MCF 10A (cell line): ENCODE measurements at places on chromosomes 1 and 21. TPM values are rescaled to one million over a fixed set of nuclear protein-coding genes. Genes with fewer than 3 reads are reported as not detected.

UFC1 gene
- total RNA-seq: 123 and 125 TPM in 2 replicates

CRP gene
- 0.26 and 0.54 TPM in 2 replicates for total RNA-seq

CRNN gene
- not detected in 2 replicates for total RNA-seq

PDPN gene
- total RNA-seq: 30.7 and 35.1 TPM in 2 replicates

CLCA4 gene
- total RNA-seq: not detected in 2 replicates

RUNX1 gene
- 86.2 and 102 TPM in 2 replicates for total RNA-seq

JAM2 gene
- total RNA-seq: 0.07 TPM in 1 of 2 replicates, not detected in the other

C1orf87 gene
- total RNA-seq: not detected in 2 replicates

FCRL6 gene
- total RNA-seq: not detected in 2 replicates

GUCA2B gene
- not detected in 2 replicates for total RNA-seq

CFAP107 gene
- total RNA-seq: not detected in 2 replicates

ANXA9 gene
- 0.37 and 0.61 TPM in 2 replicates for total RNA-seq

ETV3L gene
- not detected in 2 replicates for total RNA-seq

EPS15 gene
- total RNA-seq: 48.2 and 48.7 TPM in 2 replicates

MPL gene
- not detected in 2 replicates for total RNA-seq

PWP2 gene
- total RNA-seq: 11.2 and 16.5 TPM in 2 replicates

EYA3 gene
- 13.3 and 14.4 TPM in 2 replicates for total RNA-seq

ARHGEF11 gene
- total RNA-seq: 34.5 and 38.5 TPM in 2 replicates

C1orf226 gene
- total RNA-seq: 3.1 and 3.3 TPM in 2 replicates

UBE2J2 gene
- total RNA-seq: 62.1 and 70.5 TPM in 2 replicates

OR6K2 gene
- total RNA-seq: not detected in 2 replicates

PLA2G2A gene
- total RNA-seq: not detected in 2 replicates

ATP1A4 gene
- not detected in 2 replicates for total RNA-seq

SLC22A15 gene
- 32.4 and 33.5 TPM in 2 replicates for total RNA-seq

NUF2 gene
- 14.7 and 23.8 TPM in 2 replicates for total RNA-seq

FTCD gene
- total RNA-seq: 0.20 TPM in 1 of 2 replicates, not detected in the other

NES gene
- not detected in 2 replicates for total RNA-seq

CYP4A11 gene
- not detected in 2 replicates for total RNA-seq

OPRD1 gene
- total RNA-seq: not detected in 2 replicates
